ENCODE measurements at places on chromosomes 3 and 15.
A peak's percentile ranks its signal among the peaks of the same experiment; 100 is the strongest.

DNA sequence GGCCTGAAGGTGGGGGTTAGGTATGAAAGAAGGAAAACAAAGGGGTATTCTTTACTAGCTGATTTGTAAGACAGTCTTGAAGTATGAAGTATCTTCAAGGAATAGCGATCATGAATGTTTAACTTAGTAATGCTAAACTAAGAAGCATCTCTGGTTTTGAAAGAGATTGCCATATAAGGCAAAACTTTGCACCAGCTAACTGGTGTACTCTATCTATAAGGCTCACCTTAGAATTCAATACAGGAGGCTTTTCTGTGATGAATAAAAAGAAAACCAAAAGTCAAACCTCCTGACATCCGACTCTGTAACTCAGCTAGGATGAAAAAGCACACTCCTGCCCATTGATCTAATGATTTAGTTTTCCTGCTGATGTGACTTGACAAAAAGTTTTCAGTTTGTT, 54.7 kb downstream of the FOXP1 start:
- no peak for DNase-seq

GRCh38 chr15:49179433-49180190, 9.6 kb downstream of the GALK2 start:
- DNase-seq: no peak

- peak; percentile 22 for DNase-seq
Measured at GRCh38 chr15:31271711-31272557, 54.7 kb upstream of the KLF13 start.

DNA sequence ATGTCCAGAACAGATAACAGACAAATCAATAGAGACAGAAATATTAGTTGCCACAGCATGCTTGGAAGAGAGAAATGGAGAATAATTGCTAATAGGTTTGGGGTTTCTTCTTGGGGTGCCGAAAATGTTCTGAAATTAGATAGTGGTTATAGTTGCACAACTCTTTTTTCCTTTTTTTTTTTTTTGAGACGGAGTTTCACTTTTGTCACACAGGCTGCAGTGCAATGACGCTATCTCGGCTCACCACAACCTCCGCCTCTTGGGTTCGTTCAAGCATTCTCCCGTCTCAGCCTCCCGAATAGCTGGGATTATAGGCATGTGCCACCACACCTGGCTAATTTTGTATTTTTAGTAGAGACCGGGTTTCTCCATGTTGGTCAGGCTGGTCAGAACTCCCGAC, 163.3 kb downstream of the PLCH1 start:
- DNase-seq: no peak

DNA sequence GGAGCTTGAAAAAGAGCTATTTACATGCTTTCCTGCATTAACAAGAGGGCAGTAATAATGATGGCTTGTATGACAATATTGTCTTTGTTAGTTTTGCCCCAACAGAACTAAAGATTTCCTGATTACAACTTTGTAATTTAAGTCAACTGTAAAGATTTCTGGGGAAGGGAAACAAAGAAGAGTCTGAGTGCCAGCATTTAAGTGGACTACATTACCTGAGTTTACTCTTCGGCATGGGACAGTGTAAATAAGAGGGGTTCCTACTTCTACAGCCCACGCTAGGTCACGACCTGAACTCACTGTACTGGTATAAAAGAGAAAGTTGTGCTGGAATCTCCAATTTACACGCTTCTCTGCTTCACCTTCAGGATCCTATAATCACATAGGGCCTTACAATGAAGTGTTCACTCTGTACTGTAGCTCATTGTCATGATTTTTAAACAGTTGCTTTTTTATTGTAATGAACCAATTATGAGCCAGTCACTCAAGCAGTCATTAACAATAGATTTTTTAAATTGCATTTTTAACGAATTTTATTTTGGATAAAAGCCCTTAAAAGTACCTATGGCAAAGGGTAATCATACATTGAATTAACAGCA, 39.6 kb downstream of the DPH6 start:
- DNase-seq: no peak

DNA sequence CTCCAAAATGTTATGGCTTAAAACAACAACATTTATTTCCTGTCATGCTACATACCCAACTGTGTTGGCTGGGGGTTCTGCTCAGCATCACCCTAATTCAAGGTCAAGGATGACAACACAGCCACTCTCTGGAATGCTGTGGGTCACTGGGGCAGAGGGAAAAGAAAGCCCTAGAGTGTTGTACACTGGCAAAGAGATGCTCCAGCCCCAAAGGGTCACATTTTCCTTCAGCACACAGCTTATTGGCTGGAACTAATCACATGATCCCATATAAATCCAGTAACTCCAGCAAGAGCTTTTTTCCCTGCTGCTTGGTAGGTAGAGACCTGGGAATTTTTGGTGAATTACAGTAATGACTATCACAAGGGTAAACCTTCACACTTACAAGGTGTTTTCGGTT, 1041.4 kb downstream of the NTRK3 start:
- DNase-seq: peak; percentile 13

Data from H7 (cell line).